NT2/D1 (cell line): ENCODE measurements at places on chromosomes 2 and 18.

DNA sequence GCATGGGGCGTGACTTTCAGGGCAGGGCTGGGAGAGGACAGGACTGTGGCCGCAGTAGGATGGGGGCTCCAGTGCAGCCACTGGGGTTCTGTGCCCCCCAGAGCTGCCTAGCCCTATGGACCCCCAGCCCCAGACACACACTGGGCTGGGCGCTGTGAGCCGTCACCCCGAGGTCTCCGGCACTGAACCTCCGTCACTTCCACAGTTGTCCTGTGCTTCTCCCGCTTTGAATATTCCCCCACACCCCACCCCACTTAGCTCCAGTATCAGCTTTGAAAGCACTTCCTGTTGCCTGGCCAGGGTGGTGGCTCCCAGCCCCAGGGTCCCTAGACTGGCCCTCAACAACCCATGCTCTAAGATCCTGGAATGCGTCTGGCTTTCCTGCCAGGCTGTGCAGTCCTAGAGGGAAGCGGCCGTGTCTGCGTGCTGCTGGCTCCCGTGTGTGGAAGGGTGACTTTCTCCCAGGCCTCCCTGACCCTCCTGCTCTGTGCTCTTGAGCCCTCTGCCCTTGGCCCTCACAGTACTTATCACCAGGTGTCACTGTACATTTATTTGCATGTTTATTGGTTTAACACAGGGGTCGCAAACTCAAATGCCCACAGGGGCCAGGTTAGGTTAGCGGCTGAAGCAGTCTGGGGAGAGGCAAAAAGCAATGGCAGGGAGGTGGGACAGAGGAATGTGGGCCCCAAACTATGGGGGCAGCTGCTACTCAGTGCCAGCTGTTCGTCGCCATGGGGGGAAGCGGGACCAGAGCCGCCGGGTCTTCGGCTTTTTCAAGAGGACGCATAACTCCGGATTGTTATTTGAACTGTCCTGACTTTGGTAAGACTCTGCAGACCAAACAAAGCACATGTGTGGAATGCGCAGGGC, 9.9 kb downstream of the OBSL1 start:
- DNase-seq = no peak

GRCh38 chr2:220165401-220165800, 538.0 kb downstream of the SLC4A3 start:
- DNase-seq = no peak

- DNase-seq = no peak
Observed at GRCh38 chr2:60899892-60900249, 18.5 kb downstream of the REL start.

- DNase-seq = no peak
Observed at GRCh38 chr2:145029873-145030272, 510.0 kb upstream of the ZEB2 start.

GRCh38 chr18:53948991-53949390, 275.5 kb downstream of the MBD2 start:
- no peak for DNase-seq

GRCh38 chr2:65939687-65940086, 495.2 kb upstream of the MEIS1 start:
- no peak for DNase-seq

- DNase-seq = no peak
Observed at GRCh38 chr2:12855508-12855907, 138.8 kb downstream of the TRIB2 start.

DNA sequence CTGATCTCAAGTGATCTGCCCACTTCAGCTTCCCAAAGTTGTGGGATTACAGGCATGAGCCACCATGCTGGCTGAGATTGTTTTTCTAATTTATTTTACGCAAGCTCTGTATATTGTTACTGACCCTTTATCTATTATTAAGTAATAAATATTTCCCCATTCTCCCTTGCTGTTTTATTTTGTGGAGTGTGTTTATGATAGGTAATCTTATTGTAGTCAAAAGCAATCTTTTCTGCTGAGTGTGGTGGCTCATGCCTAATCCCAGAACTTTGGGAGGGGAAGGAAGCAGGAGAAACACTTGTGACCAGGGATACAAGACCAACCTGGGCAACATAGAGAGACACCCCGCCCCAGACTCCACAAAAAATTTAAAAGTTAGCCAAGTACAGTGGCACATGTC, 55.2 kb upstream of the RTN4 start:
- DNase-seq = no peak

- no peak for DNase-seq
Observed at GRCh38 chr2:22897428-22897827, 487.6 kb upstream of the KLHL29 start.

DNA sequence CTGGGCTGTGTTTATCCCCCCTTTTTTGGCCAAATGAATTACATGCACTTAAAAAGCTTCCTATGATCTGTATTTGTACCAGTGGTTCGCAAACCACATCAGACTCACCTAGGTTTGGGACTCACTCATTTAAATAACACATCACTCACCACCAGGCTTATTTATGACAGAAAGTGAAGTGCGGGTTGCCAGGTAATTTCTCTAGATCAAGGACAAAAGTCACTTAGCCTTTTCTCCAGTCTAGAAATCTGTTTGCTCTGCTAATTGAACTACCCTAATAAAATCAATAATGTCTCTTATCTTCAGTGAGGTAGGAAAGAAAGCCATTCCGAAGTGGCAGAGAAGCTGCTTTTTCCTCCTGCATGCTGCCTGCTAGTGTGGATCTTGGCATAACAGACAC, 88.1 kb upstream of the SLC8A1 start:
- no peak for DNase-seq

- no peak for DNase-seq
Observed at GRCh38 chr2:848099-848498, 102.5 kb upstream of the SNTG2 start.

- peak; percentile 87 for DNase-seq
Observed at GRCh38 chr2:235135990-235136561, 184.3 kb downstream of the SH3BP4 start.

DNA sequence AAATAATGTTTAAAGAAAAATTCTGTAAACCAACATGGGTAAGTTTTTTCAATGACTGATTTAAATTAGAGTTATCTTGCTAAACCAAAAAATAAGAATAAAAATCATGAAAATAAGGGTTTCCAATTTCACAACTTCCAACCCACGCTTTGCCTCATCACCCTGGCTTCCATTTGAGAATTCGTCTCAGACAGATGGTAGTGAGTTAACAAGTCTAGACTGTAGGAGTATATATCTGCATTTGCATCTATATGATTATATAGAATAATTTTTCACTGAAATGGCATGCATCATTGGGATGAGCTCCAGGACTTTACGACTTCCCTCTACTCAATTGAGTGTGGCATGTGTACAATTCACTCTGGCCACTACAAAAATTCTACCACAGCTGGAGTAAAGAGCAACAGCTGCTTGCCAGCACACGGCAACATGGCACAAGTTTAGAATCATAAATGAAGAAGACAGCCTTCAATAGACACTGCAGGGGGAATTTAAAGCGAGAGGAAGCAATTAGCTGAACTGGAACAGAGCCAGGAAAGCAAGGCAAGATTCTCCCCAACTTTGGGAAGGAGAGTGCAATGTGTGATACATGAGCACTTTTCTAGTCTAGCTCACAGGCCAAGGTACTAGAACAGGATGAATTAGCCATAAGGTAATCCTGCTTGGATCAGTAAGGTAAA, 1673.5 kb upstream of the CELF4 start:
- DNase-seq = no peak

DNA sequence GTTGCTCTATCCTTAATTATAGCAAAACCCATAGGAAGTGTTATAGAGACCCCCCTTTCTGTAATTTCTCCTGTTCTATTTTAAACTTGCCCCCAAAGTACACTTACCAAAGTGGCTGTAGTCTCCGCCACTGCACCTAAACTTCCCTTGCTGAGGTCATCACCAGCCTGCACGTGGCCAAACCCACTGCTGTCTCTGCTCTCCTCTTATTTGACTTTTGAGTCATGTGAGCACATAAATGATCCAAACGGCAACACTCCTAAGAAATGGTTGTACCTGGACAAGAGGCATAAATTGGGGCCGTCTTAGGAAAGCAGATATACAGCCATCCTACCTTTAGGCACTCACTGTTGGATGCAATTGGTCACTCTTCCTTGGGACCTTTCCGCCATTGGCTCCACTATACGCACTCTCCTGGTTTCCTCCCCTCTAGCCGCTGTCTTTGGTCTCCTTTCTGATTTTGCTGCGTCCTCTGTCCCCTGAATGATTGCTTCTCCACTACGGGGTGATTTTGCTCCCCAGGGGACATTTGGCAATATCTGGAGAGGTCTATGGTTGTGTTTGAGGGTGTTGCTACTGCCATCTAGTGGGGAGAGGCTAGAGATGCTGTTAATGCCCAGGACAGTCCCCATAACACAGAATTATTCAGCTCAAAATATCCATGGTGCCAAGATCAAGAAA, 19.2 kb upstream of the IL36G start:
- DNase-seq = peak; percentile 44

GRCh38 chr18:27964811-27965210, 212.1 kb downstream of the CDH2 start:
- DNase-seq = no peak

- no peak for DNase-seq
Observed at GRCh38 chr2:46297546-46298271, 502 bp downstream of the EPAS1 start.

GRCh38 chr2:11073251-11073650, 82.0 kb upstream of the SLC66A3 start:
- DNase-seq = peak; percentile 70

- DNase-seq = no peak
Observed at GRCh38 chr2:181485638-181485946, 28.4 kb downstream of the ITGA4 start.

GRCh38 chr2:215681799-215682596, 246.1 kb upstream of the FN1 start:
- DNase-seq = no peak

DNA sequence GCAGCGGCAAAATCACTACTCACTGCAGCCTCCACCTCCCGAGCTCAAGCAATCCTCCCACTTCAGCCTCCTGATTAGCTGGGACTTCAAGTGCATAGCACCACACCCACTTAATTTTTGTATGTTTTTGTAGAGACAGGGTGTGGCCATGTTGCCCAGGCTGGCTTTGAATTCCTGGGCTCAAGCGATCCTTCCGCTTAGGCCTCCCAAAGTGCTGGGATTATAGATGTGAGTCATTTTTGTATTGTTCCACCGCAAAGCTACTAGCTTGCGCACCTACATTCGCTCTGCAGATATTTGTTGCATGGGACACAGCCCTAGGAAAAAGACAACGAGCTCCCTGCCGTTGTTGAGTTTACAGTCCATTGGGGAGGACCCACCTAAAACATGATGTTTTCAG, 173.5 kb upstream of the AGAP1 start:
- DNase-seq = no peak

- no peak for DNase-seq
Observed at GRCh38 chr2:57899898-57900297, 146.7 kb upstream of the VRK2 start.

- no peak for DNase-seq
Observed at GRCh38 chr2:235224410-235224809, 269.4 kb upstream of the AGAP1 start.

- no peak for DNase-seq
Observed at GRCh38 chr2:1170241-1170640, 219.6 kb downstream of the SNTG2 start.

- no peak for DNase-seq
Observed at GRCh38 chr2:23789012-23789411, 137.9 kb downstream of the ATAD2B start.

- no peak for DNase-seq
Observed at GRCh38 chr18:10062302-10063300, 148.8 kb downstream of the VAPA start.

GRCh38 chr18:69737851-69738250, 209.8 kb downstream of the CD226 start:
- DNase-seq = no peak

- DNase-seq = no peak
Observed at GRCh38 chr2:172437419-172438341, 10.3 kb downstream of the ITGA6 start.

DNA sequence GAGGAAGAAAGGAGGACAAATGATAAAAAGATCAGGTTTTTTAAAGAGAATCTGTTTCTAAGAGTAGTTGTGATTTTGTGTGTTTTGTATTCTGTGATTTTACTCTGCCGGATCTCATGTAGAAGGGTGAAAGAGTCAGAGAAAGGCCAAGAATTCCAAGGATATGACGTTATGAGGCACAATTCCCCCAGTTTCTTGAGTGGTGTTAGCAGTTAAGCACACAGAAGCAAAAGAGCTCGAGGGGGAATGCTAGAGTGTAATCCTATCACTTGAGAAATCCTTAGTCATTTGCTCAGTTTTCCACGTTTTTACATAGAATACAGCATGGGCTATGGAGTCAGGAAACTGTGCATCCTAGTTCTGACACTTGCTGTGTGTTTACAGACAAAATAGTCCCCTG, 34.8 kb downstream of the METTL4 start:
- no peak for DNase-seq

GRCh38 chr2:101617188-101617587, 80.3 kb upstream of the MAP4K4 start:
- no peak for DNase-seq

- no peak for DNase-seq
Observed at GRCh38 chr2:127634626-127635379, 11.2 kb upstream of the GPR17 start.

DNA sequence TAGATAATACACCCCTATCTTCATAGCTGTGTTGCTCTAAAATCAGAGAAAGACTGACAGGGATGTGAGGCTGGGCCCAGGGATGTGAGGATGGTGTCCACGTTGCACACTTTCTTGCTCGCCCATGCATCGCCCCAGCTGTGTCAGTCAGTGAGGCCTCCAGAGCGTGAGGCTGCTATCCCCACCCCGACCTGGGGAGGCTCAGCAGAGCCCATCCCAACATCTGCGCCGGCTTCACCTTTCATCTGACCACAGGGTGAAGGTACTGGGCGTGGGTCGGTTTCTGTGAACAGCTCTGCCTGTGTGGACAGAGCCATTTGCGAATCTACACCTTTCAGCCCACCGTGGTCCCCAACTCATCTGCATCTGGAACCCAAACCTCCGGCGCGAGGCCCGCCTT, 255.7 kb downstream of the HDAC4 start:
- no peak for DNase-seq

DNA sequence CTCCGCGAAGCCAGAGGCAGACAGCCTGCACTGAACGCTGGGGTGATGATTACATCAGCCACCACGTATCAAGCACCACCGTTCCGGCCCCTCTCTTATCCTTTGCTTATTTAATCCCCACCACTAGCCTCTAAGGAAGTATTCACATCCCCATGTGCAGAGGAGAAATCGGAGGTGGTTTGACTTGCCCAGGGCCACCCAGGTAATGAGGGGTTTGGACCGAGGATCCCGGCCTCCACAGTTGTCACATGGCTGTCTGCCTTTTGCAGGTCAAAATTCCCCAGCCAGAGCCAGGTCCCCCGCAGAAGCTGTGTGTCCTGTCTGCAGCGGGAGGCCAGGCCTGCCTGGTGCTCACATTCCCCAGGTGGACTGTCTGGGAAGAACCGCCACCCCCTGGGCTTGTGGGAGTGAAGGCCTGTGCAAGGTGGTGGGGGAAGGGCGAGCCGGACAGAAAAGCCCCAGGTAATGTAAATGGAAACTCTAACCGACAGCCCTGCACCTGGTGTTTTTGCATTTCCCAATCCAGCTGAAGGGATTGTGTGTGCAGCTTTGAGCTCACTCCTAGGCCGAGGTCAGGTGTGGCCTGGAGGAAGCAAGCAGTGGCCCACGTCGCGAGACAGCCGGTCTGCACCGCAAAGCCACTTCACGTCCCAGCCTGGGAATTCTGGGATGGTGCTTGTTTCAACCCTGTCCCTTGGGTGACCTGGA, 108.5 kb upstream of the ID2 start:
- no peak for DNase-seq
